ENCODE measurements at places on chromosomes 12 and 14.

DNA sequence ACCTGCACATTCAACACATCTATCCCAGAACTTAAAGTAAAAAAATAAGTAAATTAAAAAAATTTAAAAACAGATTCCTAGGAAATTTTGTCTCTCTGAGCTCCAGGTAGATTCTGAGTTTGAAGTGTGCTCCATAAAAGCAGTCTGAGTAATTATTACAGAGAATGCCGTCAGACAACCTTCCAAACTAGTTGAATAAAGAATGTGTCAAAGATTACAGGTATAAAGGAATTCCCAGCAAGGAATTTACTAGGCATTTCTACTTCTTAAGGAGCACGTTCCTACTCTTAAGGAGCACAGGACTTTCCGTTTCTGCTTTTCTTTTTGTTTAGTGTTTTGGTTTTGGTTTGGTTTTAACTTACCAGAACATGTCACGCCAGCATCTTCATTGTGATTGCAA lies 7.1 kb downstream of the CD163 start:
- DNase-seq, result no peak

GRCh38 chr12:836952-837351 lies 84.6 kb downstream of the WNK1 start:
- no peak for DNase-seq

DNA sequence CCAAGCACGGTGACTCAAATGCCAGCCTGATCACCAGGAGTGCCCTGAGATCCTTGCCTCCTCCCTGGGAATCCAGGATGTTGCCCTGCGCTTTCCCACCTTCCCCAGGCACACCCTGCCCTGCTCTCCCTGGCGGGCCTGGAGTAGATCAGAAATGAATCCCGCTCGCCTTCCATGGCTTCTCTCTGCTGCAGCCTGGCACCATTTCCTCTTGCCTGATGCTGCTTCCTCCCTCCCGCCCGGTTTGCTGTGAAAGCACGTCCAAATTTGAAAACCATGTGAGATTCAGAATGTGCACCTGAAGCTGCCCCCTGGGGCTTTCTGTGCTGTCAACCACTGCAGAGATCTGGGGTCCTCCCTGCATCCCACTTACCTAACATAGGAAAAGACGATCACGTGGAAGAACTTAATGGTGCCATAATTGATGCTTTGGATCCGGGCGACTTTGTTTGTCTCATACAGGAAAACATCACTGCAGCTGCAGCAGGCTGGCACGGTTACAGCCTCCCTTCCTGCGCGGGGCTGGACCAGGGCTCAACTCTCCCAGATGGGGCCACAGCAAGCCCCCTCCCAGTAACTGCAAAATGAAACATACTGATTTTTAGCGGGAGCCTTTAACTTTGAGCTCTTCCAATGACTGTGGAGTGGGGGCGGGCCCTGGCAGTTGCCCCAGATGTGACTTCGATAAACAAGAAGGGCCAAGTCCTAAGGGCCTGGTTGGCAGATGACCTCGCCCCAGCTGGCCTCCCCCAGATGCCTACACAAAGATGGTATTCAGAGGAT lies 24.9 kb upstream of the C12orf76 start:
- no peak for DNase-seq

DNA sequence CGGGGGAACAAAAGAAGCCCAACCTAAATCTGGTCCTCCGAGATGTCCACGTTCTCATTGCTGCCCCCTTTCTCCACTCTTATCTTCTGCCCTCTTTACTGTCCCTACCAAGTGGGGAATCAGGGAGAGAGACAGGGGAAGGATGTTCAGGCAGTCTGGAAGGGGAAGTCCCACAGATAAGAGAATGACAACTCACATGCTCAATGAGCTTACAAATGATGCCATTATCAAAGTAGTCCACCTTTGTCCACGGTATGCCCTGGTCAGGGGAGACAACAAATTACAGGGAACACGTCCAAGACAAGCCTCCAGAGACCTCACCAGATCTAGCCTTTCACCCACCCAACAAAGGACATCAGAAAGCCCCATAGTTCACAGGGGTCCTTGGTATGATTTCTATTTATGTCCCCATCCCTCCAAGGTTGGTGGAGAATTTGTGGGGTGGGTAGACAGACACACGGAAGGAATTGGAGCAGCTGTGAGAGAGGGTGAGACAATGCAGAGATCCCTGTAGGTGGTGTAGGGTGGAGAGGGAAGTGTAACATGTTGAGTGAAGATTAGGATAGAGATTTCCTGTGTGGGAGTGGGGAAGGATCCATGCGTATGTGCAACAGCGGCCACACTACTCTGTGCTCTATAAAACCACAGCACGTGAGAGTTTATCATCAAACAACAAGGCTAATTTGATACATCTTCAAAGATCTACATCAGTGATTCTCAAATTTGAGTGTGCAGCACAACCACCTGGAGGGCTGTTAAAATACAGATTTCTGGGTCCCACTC lies 10.7 kb downstream of the MYO1A start:
- no peak for DNase-seq

GRCh38 chr12:80648881-80649280 lies 58.6 kb upstream of the MYF6 start:
- no peak for DNase-seq

GRCh38 chr12:15777355-15778012 lies 11.7 kb downstream of the EPS8 start:
- DNase-seq, result no peak

Measured in activated CD8-positive, alpha-beta memory T cell treated with anti-CD3 and anti-CD28 coated beads for 1 hour (primary cell).